Thoracic aorta (tissue), 2 donors: ENCODE measurements at places on chromosomes 12 and 14. TPM values are rescaled to one million over a fixed set of nuclear protein-coding genes. Genes with fewer than 3 reads are reported as not detected.

GRCh38 chr12:69417741-69418167, 52.4 kb upstream of the FRS2 start:
- H3K27ac ChIP-seq: no peak overlapping the region
- peaks cover 5% of the 10 kb centered on the region for H3K4me1 ChIP-seq
- no peaks in the 10 kb centered on the region for H3K27me3 ChIP-seq

DNA sequence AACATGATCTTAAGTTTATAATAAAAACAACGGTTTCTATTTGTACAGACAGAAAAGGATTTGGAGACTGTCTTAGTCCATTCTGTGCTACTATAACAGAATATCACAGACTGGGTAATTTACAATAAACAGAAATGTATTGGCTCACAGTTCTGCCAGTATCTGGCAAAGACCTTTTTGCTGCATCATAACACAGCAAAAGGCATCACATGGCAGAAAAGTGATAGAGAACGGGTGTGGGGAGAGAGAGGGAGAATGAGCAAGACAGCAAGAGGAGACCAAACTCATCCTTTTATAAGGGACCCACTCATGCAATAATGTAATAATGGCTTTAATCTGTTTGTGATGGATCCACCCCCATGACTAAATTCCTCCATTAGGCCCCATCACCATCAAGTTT, 17.0 kb upstream of the NUDT4 start:
- H3K36me3 ChIP-seq: no peaks in the 10 kb centered on the region
- no peak overlapping the region for H3K4me3 ChIP-seq
- DNase-seq: no peak
- H3K4me1 ChIP-seq: peaks cover 46% of the 10 kb centered on the region

DNA sequence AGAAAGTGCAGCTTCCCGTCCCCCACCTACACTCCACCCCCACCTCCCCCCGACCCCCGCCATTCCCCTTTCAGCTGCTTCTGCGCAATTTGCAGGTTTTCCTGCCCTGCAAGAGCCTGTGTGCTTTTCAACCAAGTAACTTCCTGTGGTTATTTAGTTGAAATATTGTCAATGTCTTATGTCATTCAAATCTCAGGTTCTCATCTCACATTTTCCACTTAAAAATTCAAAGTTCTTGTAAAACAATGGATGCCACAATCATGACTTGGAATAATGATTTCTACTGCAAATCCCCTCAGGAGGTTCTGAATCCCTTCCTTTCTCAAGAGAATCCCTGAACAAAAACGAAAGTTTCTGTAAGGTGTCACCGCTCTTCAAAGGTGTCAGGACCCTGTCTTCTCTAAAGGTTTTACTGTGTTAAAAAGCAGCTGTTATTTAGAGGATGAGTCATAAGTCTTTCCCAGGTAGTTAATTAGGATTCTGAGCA, 31.6 kb downstream of the WBP11 start:
- H3K27me3 ChIP-seq: no peaks in the 10 kb centered on the region
- H3K36me3 ChIP-seq: no peaks in the 10 kb centered on the region
- peak overlapping the region; percentile 90 for H3K27ac ChIP-seq

The LYZ gene
- total RNA-seq: 99.9 TPM

DNA sequence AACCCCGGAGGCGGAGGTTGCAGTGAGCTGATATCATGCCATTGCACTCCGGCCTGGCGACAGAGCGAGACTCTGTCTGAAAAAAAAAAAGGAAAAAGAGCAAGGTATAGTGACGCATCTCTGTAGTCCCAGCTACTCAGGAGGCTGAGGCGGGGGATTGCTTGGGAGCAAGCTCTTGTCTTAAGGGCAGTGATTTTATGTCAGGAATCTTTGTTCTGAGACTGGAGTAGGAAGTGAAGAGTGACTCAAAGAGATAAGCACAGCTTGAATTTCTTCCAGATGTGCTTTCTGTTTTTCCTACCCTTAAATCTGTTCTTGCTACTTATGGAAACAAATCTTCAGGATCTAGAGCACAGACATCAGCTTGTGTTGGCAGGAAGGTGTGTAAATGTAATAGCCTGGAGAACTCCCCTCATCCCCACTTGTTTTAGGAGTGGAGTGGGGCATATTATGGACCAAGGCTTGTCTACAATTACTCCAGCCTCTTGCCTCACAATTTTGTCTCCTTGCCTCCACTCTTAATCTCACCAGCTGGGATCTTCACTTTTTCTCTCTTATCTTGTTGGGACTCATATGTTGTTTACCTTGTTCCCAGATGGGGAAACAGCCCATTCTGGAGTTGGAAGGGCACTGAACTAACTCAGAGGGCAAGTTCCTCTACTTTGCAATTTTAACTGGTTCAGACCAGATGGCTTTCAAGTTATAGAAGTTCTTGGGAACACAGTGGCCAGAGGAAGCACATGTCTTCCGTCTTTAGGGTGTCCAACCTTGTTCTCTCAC, 7.5 kb downstream of the TMED2 start:
- peaks cover 45% of the 10 kb centered on the region for H3K36me3 ChIP-seq
- H3K27ac ChIP-seq: no peak overlapping the region
- DNase-seq: no peak

The ASPG gene
- 0.35 TPM for total RNA-seq

DNA sequence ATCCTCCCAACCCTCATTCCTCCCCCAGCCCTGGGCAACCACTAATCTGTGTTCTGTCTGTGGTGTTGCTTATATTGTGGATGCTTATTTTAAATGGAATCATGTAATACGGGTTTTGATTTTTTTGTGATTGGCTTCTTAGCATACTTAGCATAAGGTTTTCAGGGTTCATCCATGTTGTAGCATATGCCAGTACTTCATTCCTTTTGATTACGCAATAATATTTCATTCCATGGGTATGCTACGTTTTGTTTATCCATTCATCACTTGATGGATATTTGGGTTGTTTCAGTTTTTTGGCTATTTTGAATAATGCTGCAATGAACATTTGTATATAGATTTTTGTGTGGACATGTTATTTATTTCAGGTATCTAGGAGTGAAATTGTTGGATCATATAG, 82.9 kb downstream of the TSPAN9 start:
- peaks cover 11% of the 10 kb centered on the region for H3K4me1 ChIP-seq
- no peak overlapping the region for H3K27ac ChIP-seq
- H3K4me3 ChIP-seq: no peak overlapping the region
- no peaks in the 10 kb centered on the region for H3K27me3 ChIP-seq
- H3K36me3 ChIP-seq: no peaks in the 10 kb centered on the region

DNA sequence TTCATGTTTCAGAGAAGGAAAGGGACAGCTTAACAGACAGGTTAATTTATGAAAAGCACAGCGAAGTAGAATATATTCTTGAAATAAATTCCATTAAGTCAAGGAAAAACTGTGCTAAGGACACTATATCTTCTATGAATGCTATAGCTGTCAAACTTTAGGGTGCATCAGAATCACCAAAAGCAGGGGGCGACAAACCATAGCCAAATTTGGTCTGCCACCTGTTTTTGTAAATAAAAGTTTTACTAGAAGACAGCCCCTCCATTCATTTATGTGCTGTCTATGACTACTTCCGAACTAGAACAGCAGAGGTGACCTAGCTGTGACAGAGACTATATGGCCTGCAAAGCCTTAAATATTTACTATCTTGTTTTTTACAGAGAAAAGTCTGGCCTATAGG, 25.9 kb downstream of the PPP4R3A start:
- no peak overlapping the region for H3K27ac ChIP-seq
- no peak overlapping the region for H3K4me3 ChIP-seq
- no peaks in the 10 kb centered on the region for H3K27me3 ChIP-seq
- DNase-seq: no peak

- no peak overlapping the region for H3K4me3 ChIP-seq
- no peak for DNase-seq
- no peaks in the 10 kb centered on the region for H3K4me1 ChIP-seq
- H3K27me3 ChIP-seq: no peaks in the 10 kb centered on the region
- no peaks in the 10 kb centered on the region for H3K36me3 ChIP-seq
Observed at GRCh38 chr14:65419593-65420252, 7.2 kb downstream of the FUT8 start.

The OTOGL gene
- total RNA-seq: 0.81 TPM

The CCDC196 gene
- total RNA-seq: not detected

The SSPN gene
- 36.7 TPM for total RNA-seq

GRCh38 chr12:25251769-25252168, 1.0 kb upstream of the KRAS start:
- DNase-seq: no peak
- no peaks in the 10 kb centered on the region for H3K36me3 ChIP-seq
- peak overlapping the region; percentile 98 for H3K4me3 ChIP-seq
- H3K27ac ChIP-seq: peak overlapping the region; percentile 74

- H3K4me1 ChIP-seq: peaks cover 13% of the 10 kb centered on the region
- H3K4me3 ChIP-seq: no peak overlapping the region
- no peaks in the 10 kb centered on the region for H3K36me3 ChIP-seq
- no peak overlapping the region for H3K27ac ChIP-seq
Observed at GRCh38 chr12:96213869-96214268, 19.7 kb downstream of the ELK3 start.
